ENCODE measurements at places on chromosomes 2 and 18. TPM values are rescaled to one million over a fixed set of nuclear protein-coding genes. Genes with fewer than 3 reads are reported as not detected.

ANKRD53 gene
- total RNA-seq = not detected

GRCh38 chr18:68436485-68436884, 278.4 kb downstream of the TMX3 start:
- H3K4me3 ChIP-seq = no peak overlapping the region
- no peak for DNase-seq

- no peaks in the 10 kb centered on the region for H3K36me3 ChIP-seq
- H3K27ac ChIP-seq = no peak overlapping the region
- no peak for DNase-seq
- H3K4me3 ChIP-seq = no peak overlapping the region
- no peaks in the 10 kb centered on the region for H3K4me1 ChIP-seq
These were observed 81.5 kb downstream of the PRKCE start for GRCh38 chr2:45732946-45733345.

DNA sequence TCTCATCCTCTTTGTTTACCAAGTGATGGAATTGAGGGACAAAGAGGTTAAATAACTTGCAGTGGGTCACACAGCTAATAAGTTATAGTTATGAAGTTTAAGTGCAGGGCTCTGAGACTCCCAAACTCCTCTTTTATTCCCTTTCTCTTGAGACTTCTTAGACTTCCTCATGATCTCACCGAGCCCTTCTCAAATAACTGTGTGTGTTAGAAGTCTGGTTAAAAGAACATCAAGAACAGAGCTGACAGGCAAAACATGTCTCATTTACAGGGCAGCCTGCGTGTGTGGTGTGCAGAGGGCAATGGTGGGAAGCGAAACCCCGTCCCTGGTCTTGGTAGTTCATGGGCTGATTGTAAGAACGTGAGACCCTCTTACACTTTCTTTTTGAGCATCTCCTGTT, 368.0 kb downstream of the SLC4A3 start:
- no peak overlapping the region for H3K27ac ChIP-seq
- H3K4me3 ChIP-seq = no peak overlapping the region
- H3K36me3 ChIP-seq = no peaks in the 10 kb centered on the region
- H3K27me3 ChIP-seq = no peaks in the 10 kb centered on the region

DNA sequence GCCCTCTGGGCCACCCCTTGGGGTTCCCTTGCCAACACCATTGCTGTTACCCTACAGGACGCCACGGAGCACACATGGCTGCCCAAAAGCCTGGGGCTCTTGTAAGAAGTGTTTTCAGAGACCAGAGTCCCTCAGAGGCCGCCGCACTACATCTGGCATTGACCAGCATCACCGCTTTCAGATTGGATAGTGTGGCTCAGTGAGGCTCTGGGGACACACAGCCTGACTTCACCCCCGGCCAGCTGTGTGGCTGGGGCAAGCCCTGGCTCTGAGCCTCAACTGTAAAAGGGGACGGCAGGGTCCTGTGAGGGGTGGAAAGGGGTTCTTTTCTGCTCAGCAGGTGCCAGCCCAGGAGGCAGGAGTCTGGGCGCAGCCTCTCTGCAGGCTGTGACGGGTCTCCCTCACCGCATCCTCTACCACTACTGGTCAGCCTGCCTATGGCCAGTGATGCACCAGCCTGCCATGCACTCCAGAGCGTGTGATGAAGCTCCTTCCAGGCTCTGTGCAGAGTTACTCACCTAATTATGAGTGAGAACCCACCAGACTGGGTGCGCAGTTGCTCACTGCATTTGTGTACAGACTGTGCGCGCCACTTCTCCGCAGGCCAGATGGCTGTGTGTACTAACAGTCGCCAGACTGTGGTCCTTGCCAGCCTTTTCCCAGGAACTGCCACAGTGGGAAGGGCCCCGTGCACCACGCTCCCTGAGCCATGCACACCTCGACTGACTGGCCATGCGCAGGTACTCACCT, 10.7 kb upstream of the OTOF start:
- no peak overlapping the region for H3K4me3 ChIP-seq
- no peak for DNase-seq
- no peaks in the 10 kb centered on the region for H3K4me1 ChIP-seq
- no peak overlapping the region for H3K27ac ChIP-seq

All from CD8-positive, alpha-beta memory T cell (primary cell).